ENCODE measurements at places on chromosomes 6 and 20.
A peak's percentile ranks its signal among the peaks of the same experiment; 100 is the strongest.

- DNase-seq = no peak
These were observed 77.4 kb upstream of the MTHFD1L start for GRCh38 chr6:150788089-150788488.

GRCh38 chr6:45076217-45076930 lies 251.8 kb upstream of the RUNX2 start:
- no peak for DNase-seq

DNA sequence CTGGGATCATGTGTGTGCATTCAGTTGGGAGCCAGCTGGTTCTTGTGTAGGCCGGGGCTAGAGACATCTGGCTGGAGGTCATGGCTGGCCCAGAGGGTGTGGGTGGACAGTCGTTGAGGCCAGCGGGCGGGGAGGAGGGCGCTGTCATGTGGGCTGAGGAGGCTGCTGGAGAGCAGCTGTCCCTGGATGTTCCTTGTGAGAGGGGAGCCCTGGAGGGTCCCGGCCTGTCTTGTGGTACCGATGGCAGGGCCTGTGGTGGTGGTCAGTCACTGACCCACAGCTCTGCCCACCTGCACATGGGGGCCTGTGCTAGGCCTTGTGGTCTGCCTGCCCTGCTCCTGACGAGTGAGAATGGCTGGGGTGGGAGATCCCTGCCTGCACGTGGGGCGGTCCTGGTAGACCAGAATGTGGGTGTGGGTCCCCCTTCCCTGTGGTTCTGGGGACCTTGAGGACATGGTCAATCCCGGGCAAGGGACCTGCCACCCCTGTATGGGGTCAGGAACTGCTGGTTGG lies 1.9 kb upstream of the C20orf204 start:
- no peak for DNase-seq

GRCh38 chr6:105791179-105791578 lies 295.0 kb upstream of the PRDM1 start:
- no peak for DNase-seq

DNA sequence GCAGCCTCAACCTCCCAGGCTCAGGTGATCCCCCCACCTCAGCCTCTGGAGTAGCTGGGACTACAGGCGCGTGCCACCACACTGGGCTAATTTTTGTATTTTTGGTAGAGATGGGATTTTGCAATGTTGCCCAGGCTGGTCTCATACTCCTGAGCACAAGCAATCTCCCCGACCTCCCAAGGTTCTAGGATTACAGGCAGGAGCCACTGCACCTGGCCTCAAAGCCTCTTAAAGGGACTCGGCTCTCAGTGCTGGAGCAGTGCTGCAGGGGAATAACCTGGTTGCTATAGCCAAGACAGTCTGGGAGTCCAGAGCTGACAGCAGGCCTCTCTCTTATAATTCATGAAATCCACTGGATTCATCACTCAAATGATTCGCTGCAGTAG lies 17.0 kb downstream of the GHRH start:
- DNase-seq = peak; percentile 24
